ENCODE measurements at places on chromosomes 11 and 22.

- DNase-seq, result no peak
These were observed 127.8 kb downstream of the TEAD1 start for GRCh38 chr11:12801976-12802375.

DNA sequence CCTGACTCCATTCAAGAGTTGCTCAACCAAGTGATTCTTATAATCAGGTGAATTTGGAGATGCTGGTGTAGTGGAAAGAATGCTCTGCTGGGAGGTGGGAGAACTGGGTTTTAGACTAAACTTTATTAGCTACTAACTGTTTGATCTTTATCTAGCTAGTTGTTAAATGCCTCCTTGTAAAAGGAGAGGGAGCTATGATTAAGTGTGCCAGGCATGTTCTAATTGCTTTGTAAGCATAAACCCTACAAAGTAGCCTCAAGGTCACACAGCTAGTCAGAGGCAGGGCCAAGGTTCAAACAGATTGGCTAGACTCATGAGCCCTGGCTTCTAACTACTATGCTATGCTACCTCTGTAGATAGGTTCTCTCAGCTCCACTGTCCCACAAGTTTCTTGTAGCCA lies 105.5 kb downstream of the NXPE2 start:
- no peak for DNase-seq

GRCh38 chr22:41425660-41426365 lies 20.8 kb downstream of the TOB2 start:
- peak; percentile 30 for DNase-seq

- no peak for DNase-seq
These were observed 94.5 kb upstream of the TOP3B start for GRCh38 chr22:22076932-22077703.
